ENCODE measurements at places on chromosomes 7 and 10.

- DNase-seq, result no peak
Measured at GRCh38 chr10:44960482-44961229, 1.1 kb downstream of the RASSF4 start.

GRCh38 chr7:2640846-2641316 lies 9.1 kb downstream of the TTYH3 start:
- no peak for DNase-seq

- DNase-seq, result no peak
Measured at GRCh38 chr10:20622531-20623211, 274.4 kb downstream of the NEBL start.

DNA sequence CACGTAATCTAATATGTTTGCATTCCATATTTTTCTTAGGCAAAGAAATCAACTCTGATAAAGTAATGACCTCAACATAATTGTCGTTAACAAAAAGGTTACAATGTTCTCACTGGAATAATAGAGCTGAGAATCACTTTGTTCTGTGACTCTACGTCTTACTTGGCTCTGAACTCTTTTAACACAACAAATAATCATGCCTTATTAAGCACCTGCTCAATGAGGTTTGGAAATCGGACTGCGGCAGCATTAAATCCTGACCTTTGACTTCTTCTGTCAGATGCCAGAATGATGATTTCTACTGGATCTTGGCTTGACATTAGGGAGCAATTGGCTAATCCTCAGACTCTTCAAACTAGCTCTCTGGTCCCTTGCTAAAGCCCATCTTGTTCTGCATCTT lies 233.6 kb downstream of the SEMA3D start:
- DNase-seq, result peak; percentile 26

GRCh38 chr10:97861097-97861750 lies 11.6 kb downstream of the GOLGA7B start:
- DNase-seq, result no peak
